Activated CD4-positive, CD25-positive, alpha-beta regulatory T cell treated with anti-CD3 and anti-CD28 coated beads, Interleukin-2, amount 50 U/mL, for 24 hours (primary cell): ENCODE measurements at places on chromosomes 16 and 17.

- no peak for ATAC-seq
Measured at GRCh38 chr17:46851029-46851741, at the start of gene WNT9B. WNT9B (plus strand) TSS chr17:46851583; CDS start chr17:46851639, 56 bp downstream.

GRCh38 chr16:28951410-28951943 is 740 bp downstream of the NFATC2IP start:
- ATAC-seq = no peak

DNA sequence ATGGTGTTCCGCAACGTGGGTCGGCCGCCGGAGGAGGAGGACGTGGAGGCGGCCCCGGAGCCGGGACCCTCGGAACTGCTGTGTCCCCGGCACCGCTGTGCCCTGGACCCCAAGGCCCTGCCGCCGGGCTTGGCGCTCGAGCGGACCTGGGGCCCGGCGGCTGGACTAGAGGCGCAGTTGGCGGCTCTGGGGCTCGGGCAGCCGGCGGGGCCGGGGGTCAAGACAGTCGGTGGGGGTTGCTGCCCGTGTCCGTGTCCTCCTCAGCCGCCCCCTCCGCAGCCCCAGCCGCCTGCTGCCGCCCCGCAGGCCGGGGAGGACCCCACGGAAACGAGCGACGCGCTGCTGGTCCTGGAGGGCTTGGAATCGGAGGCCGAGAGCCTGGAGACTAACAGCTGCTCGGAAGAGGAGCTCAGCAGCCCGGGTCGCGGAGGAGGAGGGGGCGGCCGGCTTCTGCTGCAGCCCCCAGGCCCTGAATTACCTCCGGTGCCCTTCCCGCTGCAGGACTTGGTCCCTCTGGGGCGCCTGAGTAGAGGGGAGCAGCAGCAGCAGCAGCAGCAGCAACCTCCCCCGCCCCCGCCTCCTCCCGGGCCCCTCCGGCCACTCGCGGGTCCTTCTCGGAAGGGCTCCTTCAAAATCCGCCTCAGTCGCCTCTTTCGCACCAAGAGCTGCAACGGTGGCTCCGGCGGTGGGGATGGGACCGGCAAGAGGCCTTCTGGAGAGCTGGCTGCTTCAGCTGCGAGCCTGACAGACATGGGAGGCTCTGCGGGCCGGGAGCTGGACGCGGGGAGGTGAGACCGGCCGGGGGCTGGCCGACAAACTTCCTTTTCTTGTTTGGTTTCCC is 821 bp downstream of the SOCS7 start:
- ATAC-seq = peak; percentile 8

GRCh38 chr17:71975331-71975801 is 145.5 kb upstream of the SOX9 start:
- no peak for ATAC-seq

DNA sequence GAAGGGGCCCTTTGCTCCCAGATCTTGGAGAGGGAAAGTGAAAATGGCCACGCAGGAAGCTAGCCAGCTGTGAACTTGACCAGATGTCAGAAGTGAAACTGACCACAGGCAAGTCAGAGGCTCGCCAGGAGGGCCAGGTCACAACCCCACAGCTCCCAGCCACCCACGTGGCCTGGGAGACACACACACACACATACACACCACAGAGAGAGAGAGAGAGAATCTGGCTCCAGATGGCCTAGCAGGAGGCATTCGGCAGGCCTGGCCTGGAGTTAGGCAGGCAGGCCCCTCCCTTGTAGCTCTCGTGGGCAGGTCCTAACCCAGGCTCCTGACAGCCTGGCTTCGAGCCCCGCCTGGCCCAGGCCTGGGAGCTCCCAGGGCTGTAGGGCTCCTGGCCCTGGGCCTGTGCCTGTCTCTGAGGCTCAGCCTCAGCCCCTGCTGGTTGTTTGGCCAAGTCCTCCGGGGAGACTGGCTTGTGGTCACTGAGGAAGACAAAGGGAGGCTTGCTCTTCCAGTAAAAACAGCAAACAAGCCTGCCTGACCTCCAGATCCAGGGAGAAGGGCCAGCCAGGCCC is 20.2 kb downstream of the NGFR start:
- no peak for ATAC-seq

- no peak for ATAC-seq
Measured at GRCh38 chr17:77842528-77843147, 115.9 kb upstream of the TNRC6C start.

DNA sequence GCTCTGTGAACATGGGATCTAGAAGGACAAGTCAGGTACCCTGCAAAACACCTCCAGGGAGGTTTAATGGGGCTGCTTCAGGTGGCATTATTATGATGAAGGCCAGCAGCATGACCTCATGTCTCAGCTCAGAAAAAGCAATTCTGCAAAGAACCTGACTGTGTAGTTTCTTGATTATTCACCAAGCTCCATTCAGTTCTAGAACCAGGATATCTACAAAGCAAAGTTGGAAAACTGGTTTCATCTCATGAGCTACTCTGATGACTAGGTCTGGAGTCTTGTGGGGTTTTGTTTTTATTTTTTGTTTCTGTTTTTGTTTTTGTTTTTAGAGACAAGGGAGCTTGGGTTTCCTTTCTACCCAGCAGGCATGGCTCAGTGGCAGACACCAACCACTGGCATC is 19.0 kb upstream of the LRRC37A3 start:
- no peak for ATAC-seq

DNA sequence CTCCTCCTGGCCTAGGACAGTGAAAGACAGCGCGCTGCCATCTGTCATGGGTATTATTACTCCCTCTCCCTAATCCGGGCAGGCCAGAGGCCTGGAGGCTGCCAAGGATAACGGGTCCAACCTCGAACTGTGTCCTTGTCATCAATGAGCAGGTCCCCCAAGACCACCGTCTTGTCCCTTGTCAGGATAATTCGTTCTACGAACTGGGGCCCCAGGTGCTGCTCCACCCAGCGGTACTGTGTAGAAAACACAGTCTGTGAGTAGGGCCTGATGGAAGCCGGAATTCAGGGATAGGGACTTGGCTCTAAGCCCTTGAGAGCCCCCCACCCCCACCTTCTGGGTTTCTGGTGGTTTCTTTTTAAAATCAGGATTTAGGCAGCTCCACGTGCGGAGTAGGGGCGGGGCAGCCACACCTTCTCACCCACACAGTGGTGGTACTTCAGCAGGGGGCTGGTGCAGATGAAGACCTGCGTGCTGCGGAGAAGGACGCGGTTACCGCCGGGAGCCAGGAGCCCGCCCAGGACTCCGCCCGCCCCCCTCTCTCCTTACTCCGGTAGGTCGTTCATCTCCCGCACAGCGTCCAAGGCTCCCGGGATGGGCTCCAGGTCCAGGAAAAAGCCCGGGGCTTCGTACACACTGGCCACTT is 787 bp downstream of the NT5C start:
- ATAC-seq = peak; percentile 54

DNA sequence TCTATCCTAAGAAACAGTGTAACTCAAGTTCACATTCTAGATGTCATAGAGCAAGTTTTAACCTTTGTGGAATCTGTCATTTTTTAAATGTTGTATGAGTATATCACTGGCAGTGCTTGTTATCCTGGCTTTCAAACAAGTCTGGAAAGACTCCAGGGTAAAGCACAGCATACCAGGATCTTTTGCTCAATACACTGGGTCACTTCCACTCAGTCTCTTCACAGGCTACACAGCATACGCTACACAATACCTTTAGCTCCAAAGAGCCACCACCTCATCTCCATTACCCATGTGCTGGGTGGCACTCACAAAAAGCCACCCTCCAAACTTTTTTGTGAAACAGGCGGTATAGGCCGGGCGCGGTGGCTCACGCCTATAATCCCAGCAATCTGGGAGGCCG is 69.5 kb downstream of the PARN start:
- ATAC-seq = no peak

DNA sequence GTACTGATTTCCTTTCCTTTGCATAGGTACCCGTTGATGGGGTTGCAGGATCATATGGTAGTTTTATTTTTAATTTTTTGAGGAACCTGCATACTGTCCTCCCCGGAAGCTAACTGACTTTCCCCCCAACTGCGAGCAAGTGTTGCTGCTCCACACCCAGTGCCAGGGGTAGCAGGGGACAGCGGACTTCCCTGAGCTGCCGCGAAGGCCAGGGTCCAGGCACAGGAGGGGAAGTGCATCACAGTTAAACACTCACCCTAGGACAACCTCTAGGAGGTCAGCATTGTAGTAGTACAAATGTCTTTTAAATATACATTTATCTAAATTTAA is 201.7 kb downstream of the NPIPB11 start:
- no peak for ATAC-seq

DNA sequence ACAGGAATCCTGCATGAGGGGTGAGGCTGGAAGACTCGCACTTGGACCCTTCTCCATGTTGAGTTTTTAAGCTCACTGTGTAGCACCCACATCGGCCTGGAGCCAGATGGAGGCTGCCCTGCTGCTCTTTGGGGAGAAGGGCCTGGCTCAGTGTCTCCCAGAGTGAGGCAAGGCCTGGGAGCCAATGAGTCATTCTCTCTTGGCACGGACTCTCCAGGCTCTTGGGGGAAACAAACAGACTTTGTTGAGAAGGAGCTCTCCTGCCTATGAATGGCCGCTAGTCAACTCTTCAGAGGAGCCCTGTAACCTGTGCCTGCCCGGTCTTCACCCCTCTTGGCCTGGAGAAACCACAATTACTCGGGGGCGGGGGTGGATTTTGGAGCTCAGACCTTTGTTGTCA is 50.8 kb upstream of the MAF start:
- ATAC-seq = no peak

GRCh38 chr17:82416771-82417170 is 1.4 kb upstream of the HEXD start:
- ATAC-seq = no peak

DNA sequence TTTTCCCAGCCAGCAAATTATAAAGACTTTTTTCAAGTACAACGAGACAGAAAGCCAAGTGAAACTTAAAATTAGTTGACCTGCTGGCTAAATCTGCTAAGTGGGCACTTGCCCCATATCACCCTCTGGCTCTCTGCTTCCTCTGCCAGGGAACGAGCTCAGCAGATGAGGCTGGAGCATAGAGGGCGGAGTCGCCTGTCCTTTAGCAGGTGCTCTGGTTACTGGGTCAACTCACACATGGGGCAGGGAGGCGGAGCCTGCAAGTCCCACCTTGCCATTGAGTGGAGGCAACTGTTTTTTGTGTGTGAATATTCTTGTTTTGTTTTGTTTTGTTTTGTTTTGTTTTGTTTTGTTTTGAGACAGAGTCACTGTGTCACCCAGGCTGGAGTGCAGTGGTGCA is 62.5 kb downstream of the EMP2 start:
- ATAC-seq = no peak

- no peak for ATAC-seq
Measured at GRCh38 chr16:66274335-66275110, 92.0 kb upstream of the CDH5 start.

DNA sequence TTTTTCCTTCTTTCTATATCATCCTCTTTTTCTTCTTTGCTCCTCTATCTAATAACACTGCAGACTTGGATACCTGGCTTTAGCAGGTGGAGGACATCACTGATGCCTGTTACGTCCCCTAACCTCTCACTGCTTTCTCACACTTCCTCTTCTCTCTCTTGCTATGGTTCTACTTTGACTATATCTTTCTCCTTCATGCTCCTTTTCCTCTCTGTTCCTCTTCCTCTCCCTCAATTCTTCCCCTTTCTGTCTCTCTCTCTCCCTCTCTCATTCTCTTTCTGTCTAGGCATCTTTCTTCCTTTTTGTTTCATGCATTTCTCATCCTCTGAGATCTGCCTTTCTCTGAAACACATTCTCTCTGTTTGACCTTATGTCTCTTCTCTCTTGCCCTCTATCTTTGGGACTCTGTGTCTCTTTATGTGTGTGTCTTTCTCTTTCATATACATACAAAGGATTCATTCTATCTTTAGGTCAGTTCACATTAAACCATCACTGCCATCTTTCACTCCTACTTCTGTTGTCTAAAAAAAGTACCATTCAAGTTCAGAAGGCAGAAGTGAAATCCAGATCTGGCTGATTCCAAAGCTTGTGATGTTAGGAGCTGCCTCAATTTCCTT is 353.7 kb downstream of the SHISA9 start:
- no peak for ATAC-seq

DNA sequence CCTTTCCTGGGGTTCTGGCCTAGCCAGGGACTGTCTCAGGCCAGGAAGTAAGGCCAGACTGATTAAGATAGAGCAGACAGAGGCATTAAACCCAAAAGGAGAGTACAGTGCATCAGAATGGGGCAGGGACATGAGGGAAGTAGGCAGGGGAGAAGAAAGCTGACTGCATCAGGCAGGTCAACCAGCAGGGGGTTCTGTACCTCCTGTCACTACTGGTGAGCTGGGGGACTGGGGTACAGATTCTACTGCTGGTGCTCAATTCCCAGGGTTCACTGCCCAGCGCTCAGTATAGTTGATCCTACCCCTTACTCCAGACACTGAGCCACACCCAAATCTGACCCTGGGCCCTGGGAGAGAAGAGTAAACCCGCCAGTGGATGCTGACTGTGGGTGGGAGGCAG is 12.9 kb upstream of the MTMR4 start:
- ATAC-seq = no peak

DNA sequence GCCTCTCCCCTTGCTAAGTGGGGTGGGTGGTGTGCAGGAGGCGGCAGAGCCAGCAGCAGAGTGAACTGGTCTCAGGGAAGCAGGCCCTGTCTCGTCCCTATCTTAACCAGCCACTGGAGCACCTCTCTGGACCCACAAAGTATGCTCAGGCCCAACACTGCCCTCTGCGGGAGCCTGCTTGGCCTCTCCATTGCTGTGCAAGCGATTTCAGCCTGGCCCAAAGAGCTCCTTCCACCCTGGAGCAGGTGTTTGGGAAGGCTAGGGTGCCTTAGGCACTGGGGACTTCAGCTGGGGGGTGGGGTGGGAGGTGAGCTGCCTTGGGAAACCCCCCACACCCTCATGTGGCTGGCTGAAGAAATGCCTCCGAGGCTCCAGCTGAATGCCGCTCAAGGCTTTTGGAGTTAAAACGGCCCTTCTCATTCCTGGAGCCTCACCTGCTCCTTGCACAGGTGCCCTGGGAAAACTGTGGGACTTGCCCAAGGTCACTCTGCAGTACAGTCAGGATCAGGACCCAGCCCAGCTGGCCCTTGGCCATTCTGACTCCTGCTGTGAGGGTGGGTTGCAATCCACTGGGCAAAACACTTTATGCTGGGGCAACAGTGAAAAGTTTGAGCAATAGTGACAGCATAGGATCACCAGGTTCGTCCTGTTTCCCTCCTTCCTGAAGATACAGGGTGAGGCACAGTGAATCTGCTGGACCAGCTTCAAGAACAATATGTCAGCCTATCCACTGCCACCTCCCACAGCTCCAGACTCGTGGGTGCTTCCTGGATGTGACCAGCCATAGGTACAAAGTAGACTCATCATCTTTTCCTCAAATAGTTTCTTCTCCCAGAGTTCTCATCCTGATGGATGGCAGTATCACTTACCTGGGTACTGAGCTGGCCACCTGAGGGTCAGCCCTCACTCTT is 5.9 kb upstream of the UBE2O start:
- ATAC-seq = no peak

DNA sequence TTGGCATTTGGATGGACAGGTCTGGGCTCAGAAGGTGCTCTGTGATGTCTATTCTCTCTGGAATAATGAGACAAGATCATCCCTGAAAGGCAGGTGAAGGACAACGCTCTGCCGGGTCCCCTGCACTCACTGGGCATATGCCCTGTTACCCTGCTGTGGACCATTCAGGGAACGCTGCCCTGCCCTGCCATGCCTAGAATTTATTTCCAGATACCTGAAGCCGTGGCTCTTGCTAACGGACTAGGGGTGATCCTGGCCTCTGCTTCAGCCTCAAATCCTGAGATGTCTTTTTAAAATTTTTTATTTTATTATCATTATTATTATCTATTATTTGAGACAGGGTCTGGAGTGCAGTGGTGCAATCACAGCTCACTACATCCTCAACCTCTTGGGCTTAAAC is 3.9 kb downstream of the SLC5A11 start:
- ATAC-seq = no peak
